ENCODE measurements at places on chromosomes 5 and 9.

DNA sequence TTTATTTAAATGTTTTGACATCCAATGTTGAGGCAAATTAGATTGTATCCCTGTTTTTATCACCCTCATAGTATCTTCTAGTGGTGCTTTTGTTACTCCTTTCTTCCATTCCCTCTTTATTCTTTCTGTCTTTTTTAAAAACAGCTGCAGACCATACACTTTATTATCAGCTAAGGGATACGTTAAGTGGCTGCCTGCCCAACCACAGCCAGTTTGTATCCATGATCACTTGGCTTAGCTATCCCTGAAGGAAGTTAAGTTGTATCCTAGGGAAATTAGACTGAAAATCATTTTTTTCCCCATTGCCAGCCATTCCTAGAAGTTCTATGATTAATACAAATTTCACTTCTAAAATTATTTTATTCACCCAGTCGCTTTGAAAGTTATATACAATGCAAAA is 1032.7 kb downstream of the NR2F1-AS1 start:
- H3K27me3 ChIP-seq: no peaks in the 10 kb centered on the region
- H3K36me3 ChIP-seq: no peaks in the 10 kb centered on the region
- no peak for DNase-seq

DNA sequence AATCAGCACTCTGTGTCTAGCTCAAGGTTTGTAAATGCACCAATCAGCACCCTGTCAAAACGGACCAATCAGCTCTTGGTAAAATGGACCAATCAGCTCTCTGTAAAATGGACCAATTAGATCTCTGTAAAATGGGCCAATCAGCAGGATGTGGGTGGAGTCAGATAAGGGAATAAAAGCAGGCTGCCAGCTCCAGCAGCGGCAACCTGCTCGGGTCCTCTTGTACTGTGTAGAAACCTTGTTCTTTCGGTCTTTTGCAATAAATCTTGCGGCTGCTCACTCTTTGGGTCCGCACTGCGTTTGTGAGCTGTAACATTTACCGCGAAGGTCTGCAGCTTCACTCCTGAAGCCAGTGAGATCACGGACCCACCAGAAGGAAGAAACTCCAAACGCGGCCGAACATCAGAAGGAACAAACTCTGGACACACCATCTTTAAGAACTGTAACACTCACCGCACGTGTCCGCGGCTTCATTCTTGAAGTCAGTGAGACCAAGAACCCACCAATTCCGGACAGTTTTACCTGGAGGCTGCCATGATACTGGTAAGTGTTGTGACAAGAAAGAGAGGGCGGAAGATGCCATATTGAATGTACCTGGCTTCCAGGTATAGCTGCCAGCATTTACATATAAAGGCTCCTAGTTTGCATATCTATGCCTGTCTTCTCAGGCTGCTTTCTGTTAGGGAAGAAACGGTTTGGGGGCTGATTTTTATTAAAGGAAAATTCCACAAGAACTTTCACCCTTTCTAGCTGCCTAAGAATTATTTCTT is 758.5 kb upstream of the CTNND2 start:
- H3K27me3 ChIP-seq: peaks cover 39% of the 10 kb centered on the region
- H3K4me3 ChIP-seq: no peak overlapping the region
- no peaks in the 10 kb centered on the region for H3K36me3 ChIP-seq
- no peaks in the 10 kb centered on the region for H3K4me1 ChIP-seq

DNA sequence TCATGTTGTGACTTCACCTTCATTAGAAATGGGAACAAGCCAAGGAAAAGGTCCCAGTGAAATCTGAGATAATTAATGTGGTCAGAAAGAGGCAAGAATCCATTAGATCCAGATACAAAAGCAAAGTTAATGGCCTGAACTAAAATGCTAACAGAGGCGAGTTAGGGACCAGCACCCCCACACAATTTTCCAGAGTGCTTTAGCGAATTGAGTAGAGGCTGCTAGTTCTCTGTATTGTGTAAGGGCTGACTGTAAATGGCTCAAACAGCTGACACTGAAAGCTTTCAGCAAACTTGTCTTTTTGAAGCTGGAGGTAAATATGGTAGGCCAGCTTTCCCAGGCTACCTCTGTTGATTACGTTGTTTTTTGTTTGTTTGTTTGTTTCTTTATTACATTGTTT is 75.5 kb downstream of the CSNK1A1 start:
- H3K27ac ChIP-seq: peak overlapping the region; percentile 68
- H3K4me1 ChIP-seq: peaks cover 30% of the 10 kb centered on the region
- no peaks in the 10 kb centered on the region for H3K36me3 ChIP-seq
- H3K4me3 ChIP-seq: no peak overlapping the region

GRCh38 chr9:112384690-112385089 is 4.8 kb downstream of the HSDL2 start:
- no peak overlapping the region for H3K4me3 ChIP-seq
- H3K27me3 ChIP-seq: peaks cover 6% of the 10 kb centered on the region
- H3K36me3 ChIP-seq: peaks cover 30% of the 10 kb centered on the region
- DNase-seq: no peak
- H3K27ac ChIP-seq: no peak overlapping the region

DNA sequence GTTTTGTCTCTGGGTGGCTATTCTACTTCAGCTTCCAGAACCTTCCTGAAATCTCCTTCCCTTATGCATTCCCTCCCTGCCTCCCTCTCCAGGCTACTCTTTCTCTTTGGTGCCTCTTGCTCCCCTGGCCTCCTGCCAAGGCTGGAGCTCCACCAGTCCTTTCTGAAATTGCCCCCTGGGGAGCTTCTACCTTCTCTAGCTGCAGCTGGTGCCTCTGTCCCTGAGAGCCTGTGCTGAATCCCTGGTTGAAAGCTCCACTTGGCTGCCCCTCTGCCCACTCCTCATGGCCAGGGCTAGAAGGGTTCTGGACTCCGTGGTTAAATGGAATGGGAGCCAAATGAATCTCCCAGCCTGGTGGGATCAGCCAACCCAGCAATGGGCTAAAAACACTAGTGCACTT is 80.1 kb downstream of the COL15A1 start:
- H3K27me3 ChIP-seq: peaks cover 22% of the 10 kb centered on the region
- H3K36me3 ChIP-seq: no peaks in the 10 kb centered on the region
- H3K4me3 ChIP-seq: no peak overlapping the region
- DNase-seq: no peak
- H3K4me1 ChIP-seq: peaks cover 12% of the 10 kb centered on the region

GRCh38 chr9:108612513-108612912 is 243.3 kb downstream of the ACTL7B start:
- no peak overlapping the region for H3K27ac ChIP-seq
- no peak for DNase-seq
- H3K4me3 ChIP-seq: no peak overlapping the region
- peaks cover 11% of the 10 kb centered on the region for H3K27me3 ChIP-seq
- H3K4me1 ChIP-seq: no peaks in the 10 kb centered on the region

- DNase-seq: peak; percentile 34
- no peaks in the 10 kb centered on the region for H3K36me3 ChIP-seq
- peaks cover 4% of the 10 kb centered on the region for H3K27me3 ChIP-seq
- H3K27ac ChIP-seq: no peak overlapping the region
- no peak overlapping the region for H3K4me3 ChIP-seq
- peaks cover 57% of the 10 kb centered on the region for H3K4me1 ChIP-seq
These were observed 115.7 kb upstream of the MSX2 start for GRCh38 chr5:174608631-174609097.

DNA sequence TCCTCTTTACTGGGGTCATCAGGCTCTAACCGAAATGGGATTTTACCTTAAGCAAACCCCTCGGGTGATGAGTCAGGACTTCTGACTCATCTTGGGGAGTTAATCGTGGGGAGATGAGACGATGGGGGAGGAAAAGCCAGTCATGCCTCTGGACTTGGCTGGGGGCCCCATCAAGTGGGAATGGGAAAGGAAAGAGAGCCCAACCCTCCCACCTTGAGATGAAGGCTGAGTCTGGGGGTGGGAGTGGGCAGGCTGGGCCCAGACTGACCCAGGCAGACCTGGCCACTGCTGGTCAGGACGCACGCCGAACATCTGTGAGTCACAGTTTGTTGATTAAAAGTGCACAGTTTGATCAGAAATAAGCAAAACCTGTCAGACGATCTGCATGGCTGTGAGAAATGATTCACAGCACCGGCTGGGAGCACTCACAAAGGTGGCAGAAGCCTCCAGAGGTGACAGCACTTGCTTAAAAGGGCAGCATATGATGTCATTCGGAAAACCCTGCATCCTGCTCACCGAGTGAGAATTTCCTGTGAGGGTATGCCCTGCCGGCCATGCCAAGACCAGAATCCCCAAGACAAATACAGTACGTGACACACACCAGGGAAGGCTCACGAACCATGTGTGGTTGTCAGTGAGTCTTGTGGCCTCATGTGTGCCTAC is 50.0 kb upstream of the SLC25A51 start:
- no peak for DNase-seq
- H3K4me3 ChIP-seq: no peak overlapping the region
- peaks cover 4% of the 10 kb centered on the region for H3K27me3 ChIP-seq
- peaks cover 41% of the 10 kb centered on the region for H3K4me1 ChIP-seq
- H3K27ac ChIP-seq: no peak overlapping the region

- H3K36me3 ChIP-seq: peaks cover 55% of the 10 kb centered on the region
- peaks cover 4% of the 10 kb centered on the region for H3K4me1 ChIP-seq
- no peak overlapping the region for H3K4me3 ChIP-seq
- no peak overlapping the region for H3K27ac ChIP-seq
- H3K27me3 ChIP-seq: peaks cover 4% of the 10 kb centered on the region
These were observed 68.3 kb downstream of the SEMA5A start for GRCh38 chr5:9477537-9477936.

- H3K4me1 ChIP-seq: peaks cover 54% of the 10 kb centered on the region
- no peak overlapping the region for H3K27ac ChIP-seq
- peaks cover 22% of the 10 kb centered on the region for H3K27me3 ChIP-seq
- no peak for DNase-seq
- H3K36me3 ChIP-seq: no peaks in the 10 kb centered on the region
These were observed 6.6 kb downstream of the RGS14 start for GRCh38 chr5:177364159-177364962.

- H3K4me1 ChIP-seq: peaks cover 25% of the 10 kb centered on the region
- H3K36me3 ChIP-seq: no peaks in the 10 kb centered on the region
- H3K27ac ChIP-seq: no peak overlapping the region
- DNase-seq: no peak
- H3K27me3 ChIP-seq: no peaks in the 10 kb centered on the region
- H3K4me3 ChIP-seq: no peak overlapping the region
These were observed 232.8 kb downstream of the ENC1 start for GRCh38 chr5:74407701-74408100.

DNA sequence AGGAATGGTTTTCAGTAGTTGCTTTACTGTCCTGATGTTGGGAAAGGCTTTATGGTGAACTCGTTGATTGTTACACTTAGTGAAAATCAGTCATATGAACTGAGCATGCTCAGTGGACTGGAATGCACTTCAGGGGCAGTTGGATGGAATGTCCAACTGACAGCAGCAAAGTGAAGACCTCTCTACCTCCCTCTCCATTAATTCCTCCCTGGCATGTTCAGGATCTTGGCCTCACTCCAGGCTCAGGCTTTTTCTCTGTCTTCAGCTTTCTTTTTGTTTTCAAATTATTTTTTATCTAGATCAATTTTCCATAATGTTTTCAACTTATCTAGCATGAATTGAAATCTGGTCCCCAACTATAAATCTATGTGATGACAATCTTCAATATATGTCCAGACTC is at the start of gene MROH2B:
Gene MROH2B (minus strand): TSS at position 101 of the 400 bp plus-strand sequence. CDS start 490 bp downstream, outside the sequence.
- peaks cover 3% of the 10 kb centered on the region for H3K27me3 ChIP-seq
- no peaks in the 10 kb centered on the region for H3K4me1 ChIP-seq
- H3K4me3 ChIP-seq: no peak within 1 kb of the TSS
- no peak for DNase-seq

- peak; percentile 27 for DNase-seq
- H3K4me1 ChIP-seq: peaks cover 57% of the 10 kb centered on the region
- no peaks in the 10 kb centered on the region for H3K36me3 ChIP-seq
These were observed 3.1 kb downstream of the KLF9 start for GRCh38 chr9:70411121-70411929.

GRCh38 chr9:28136113-28136512 is 562.8 kb upstream of the C9orf72 start:
- H3K27me3 ChIP-seq: no peaks in the 10 kb centered on the region
- no peaks in the 10 kb centered on the region for H3K4me1 ChIP-seq
- H3K4me3 ChIP-seq: no peak overlapping the region
- no peaks in the 10 kb centered on the region for H3K36me3 ChIP-seq
- H3K27ac ChIP-seq: no peak overlapping the region
- no peak for DNase-seq

DNA sequence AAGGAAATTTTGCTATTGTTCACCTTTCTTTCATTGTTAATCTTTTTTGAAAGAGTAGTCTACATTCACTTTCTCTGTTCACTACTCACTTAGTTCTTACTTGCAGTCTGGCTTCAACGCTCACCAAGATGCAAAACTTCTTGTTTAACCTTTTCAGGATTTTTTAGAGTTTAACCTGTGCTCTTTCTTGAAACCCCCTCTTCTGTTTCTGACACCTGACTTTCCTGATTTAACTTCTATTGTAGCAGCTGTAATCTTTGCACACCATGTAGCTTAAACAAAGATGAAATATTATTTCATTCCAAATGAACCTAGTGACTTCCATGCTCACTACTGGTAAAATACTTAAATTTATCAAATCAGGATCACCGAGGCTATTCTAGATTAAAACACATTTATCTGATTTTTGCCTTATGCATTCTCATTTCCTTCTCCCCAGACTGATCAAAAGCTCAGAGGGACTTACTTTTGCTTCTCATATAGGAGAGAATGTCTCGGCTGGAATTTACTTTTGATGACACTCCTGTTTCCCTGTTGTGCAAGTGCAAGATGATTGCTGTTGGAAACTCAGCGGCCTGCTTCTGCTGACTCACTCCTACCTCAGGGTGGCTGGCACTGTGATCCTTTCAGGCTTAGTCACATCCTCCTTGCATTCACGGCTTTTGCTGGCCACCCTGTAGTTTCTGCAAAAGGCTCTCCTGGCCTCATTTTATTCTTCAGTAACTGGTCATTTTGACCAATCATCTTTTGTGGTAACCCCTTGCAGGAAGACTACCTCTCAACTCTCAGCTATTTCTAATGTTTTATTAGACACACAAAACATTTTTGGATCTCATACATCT is 109.3 kb upstream of the IFNE start:
- DNase-seq: no peak
- H3K4me1 ChIP-seq: no peaks in the 10 kb centered on the region
- no peak overlapping the region for H3K27ac ChIP-seq

GRCh38 chr9:137426018-137426681 is 3.0 kb downstream of the NOXA1 start:
- no peak for DNase-seq
- H3K36me3 ChIP-seq: no peaks in the 10 kb centered on the region
- H3K4me1 ChIP-seq: peaks cover 27% of the 10 kb centered on the region
- H3K27me3 ChIP-seq: peaks cover 19% of the 10 kb centered on the region
- H3K27ac ChIP-seq: no peak overlapping the region
- no peak overlapping the region for H3K4me3 ChIP-seq

DNA sequence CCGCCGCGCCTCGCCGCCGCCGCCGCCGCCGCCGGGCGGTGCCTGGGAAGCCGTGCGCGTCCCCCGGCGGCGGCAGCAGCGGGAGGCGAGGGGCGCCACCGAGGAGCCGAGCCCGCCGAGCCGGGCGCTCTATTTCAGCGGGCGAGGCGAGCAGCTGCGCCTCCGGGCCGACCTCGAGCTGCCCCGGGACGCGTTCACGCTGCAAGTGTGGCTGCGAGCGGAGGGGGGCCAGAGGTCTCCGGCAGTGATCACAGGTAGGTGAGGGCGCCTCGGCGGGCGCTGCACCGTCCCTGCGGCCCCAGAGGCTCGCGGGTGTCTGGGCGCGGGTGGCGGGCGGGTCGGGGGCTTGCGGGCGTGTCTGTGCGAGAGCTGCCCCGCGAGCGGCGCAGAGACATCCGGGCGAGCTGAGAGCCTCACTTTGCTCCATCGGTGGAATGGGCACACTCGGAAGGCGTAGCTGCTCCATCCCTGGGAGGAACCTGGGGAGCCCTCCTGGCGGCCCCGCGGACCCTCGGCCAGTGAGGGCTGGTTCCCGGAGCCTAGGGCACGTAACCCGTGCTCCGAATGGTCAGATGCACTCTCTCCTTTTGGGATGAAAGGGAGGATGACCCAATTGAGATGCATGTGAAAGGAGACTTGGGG is 864 bp downstream of the PAPPA start:
- H3K27me3 ChIP-seq: peaks cover 40% of the 10 kb centered on the region
- H3K27ac ChIP-seq: no peak overlapping the region
- H3K4me1 ChIP-seq: peaks cover 59% of the 10 kb centered on the region
